OCI-LY7 (cell line): ENCODE measurements at places on chromosomes 3 and 15. TPM values are rescaled to one million over a fixed set of nuclear protein-coding genes. Genes with fewer than 3 reads are reported as not detected.

ARIH1 gene
- total RNA-seq: 142 and 153 TPM in 2 replicates

PDCD7 gene
- total RNA-seq: 42.6 and 47.3 TPM in 2 replicates

ALPK3 gene
- total RNA-seq: 0.15 and 0.23 TPM in 2 replicates

DPPA2 gene
- total RNA-seq: not detected in 2 replicates

LRRC2 gene
- 1.9 and 2.2 TPM in 2 replicates for total RNA-seq

CD86 gene
- 18.9 and 22.2 TPM in 2 replicates for total RNA-seq

TP63 gene
- total RNA-seq: 0.74 and 1.1 TPM in 2 replicates

FBXL22 gene
- total RNA-seq: 0.37 TPM in 1 of 2 replicates, not detected in the other

SLC6A20 gene
- total RNA-seq: not detected in 2 replicates

MYZAP gene
- total RNA-seq: not detected in 2 replicates

KLHL40 gene
- not detected in 2 replicates for total RNA-seq

COL8A1 gene
- total RNA-seq: 0.10 and 0.20 TPM in 2 replicates

RETNLB gene
- not detected in 2 replicates for total RNA-seq

DOCK3 gene
- total RNA-seq: not detected in 2 replicates

CISH gene
- not detected in 2 replicates for total RNA-seq

VPS8 gene
- 44.9 and 45.9 TPM in 2 replicates for total RNA-seq

ASB14 gene
- not detected in 2 replicates for total RNA-seq

EFHB gene
- 0.86 TPM in 1 of 2 replicates, not detected in the other for total RNA-seq

HESX1 gene
- 4.7 and 6.0 TPM in 2 replicates for total RNA-seq

ABCC5 gene
- 24.8 and 27.2 TPM in 2 replicates for total RNA-seq

FSD2 gene
- 0.28 and 0.32 TPM in 2 replicates for total RNA-seq

MUC13 gene
- total RNA-seq: not detected in 2 replicates

SCG3 gene
- not detected in 2 replicates for total RNA-seq

GOLGA6L24 gene
- not detected in 2 replicates for total RNA-seq

TNFAIP8L3 gene
- total RNA-seq: not detected in 2 replicates
